ENCODE measurements at places on chromosomes 2 and 18.

- peak; percentile 67 for DNase-seq
Measured at GRCh38 chr18:57121542-57122112, 25.3 kb upstream of the BOD1L2 start.

DNA sequence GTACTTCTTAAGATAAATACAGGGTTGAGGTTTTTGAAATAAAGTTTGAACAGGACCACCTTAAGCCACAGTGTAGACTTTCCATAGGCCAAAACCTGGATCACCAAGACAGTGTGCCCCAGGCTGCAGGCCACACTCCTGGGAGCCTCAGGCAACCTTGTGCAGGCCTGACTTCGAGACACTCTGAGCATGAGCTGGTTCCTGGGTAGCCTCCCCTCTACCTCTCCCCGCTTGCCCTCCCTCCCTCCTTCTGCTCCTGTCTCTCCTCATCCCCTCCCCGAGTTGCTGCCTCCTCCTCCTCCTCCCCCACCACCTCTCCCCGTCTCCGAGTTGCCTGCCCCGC is 10.6 kb upstream of the PROC start:
- DNase-seq = no peak

DNA sequence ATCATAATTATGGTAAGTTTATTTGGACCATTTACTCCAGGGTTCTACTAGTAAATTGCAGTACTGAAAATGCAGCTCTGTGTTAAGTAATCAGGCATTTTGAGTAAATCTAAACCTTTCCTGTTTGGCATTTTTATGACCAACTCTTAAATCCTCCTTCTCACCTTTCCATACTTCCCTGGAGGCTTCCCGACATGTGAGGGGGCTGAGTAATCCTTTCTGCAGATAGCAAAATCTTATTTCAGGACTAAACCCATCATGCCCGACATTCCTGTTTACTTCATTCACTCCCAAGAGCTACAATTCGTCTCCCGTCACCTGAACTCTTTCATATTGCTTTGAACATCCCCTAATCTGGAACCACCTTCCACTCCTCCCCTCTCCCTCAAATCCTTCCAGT is 296.6 kb downstream of the IKZF2 start:
- no peak for DNase-seq

DNA sequence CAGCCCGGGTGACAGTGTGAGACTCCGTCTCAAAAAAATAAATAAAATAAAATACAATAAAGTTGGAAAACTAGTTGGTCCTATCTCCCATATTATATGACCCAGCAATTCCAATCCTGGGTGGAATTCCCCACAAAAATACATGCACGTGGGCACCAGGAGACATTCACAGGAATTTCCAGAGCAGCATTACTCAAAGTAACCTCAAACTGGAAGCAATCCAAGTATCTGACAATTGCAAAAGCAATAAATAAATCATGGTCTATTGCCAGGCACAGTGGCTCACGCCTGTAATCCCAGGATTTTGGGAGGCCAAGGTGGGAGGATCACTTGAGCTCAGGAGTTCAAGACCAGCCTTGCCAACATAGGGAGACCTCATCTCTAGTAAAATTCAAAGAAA is 101.2 kb upstream of the MAP4K4 start:
- no peak for DNase-seq

- DNase-seq = no peak
Measured at GRCh38 chr18:939166-939565, 34.5 kb downstream of the ADCYAP1 start.

DNA sequence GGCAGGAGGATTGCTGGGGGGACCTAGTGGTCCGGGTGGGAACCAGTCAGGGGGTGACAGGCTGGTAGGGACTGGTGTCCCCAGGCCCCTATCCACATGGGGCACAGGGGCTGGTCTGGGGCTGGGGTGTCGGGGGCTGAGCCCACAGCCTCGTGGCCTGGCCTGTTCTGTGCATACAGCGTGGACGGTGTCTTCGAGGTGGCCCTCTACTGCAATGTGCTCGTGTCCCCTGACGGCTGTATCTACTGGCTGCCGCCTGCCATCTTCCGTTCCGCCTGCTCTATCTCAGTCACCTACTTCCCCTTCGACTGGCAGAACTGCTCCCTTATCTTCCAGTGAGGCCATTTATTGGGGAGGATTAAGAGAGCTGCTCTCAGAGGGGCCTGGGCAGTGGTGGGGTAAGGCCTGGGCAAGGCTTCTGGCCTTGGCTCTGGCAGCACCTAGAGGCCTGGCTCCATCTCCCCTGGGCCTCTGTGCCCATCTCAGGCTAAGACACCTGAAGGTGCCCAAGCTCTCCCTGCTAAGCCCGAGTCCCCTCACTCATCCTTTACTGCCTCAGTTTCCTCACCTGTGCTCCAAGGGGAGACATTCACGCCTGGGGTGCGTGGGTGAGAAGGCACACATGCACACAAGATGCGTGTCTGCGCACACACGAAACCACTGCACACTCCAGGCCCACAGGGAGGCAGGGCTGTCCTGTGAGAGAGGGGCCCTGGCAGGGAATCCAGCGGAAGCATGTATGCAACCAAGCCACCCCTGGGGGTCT is 1.9 kb downstream of the CHRNG start:
- DNase-seq = no peak

- DNase-seq = no peak
Measured at GRCh38 chr2:210264282-210264681, 39.0 kb upstream of the ACADL start.

GRCh38 chr2:135257383-135258090 is 205.4 kb downstream of the RAB3GAP1 start:
- DNase-seq = no peak

GRCh38 chr2:73855526-73855925 is 26.8 kb downstream of the STAMBP start:
- no peak for DNase-seq

DNA sequence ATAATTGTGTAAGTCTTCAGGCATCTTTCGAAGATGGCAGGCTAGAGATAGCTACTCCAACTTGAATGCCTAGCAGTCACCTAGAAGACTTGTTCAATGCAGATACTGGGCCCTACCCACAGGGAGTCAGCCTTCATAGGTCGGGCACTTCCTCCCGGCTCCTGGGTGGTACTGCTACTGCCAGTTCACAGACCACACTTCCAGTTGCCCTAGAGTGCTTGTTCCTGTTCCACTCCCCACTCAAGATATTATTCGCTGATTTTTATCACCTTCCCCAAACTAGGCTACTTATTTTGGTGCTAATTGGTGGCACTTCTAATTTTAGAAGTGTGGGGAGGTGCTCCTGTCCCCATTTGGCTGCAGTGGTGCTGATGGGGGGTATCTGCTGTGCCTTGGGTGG is 34.2 kb downstream of the INPP4A start:
- no peak for DNase-seq

DNA sequence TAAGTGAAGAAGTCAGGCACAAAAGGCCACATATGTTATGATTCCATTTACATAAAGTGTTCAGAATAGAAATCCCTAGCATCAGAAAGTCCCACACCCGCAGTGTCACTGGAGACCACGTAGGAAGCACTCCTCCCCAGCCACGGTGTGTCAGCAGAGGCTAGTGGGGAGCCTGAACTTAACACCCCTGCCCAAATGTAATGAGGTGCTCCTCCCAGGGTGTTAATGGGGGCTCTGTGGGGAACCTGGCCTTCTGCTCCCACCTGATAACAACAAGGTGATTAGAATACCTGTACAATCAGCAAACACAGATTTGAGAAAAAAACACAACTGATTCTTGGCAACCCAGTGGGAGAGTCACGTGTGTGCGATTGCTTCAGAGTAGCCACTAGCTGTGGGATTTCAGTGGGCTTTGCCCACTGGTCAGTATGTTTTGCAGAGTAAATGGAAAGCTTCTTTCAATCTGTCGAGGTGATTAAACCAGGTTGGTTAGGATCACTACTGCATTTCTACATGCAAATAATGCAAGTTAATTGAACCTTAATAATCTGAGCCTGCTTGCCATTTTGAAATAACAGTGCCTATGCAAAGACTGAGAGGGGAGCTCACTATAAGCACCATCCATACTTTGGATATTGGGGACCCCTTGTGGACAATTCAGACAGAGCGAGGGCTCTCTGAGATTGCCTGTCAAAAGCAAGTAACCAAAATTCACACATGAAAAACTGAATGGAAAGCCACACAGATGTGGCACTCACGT is 20.6 kb upstream of the ATRAID start:
- peak; percentile 58 for DNase-seq

DNA sequence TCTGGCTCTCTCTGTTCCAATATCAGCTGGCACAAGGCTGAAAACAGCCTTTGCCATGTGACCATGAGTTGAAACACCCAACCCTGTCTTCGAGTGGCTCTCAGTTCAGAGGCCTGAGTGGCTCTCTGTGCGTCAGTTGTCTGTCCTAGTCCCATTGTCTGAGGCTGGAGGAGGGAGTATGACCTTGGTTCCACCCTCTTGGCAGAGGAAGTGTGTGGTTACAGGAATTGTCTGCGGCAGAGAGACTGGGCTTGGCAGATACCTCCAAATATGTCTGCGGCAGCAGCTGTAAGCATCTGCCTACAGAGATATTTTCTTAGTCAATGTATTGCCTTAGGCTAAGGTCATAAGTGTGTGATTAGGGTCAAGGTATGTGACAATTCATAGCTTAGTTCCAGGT is 32.6 kb downstream of the CNGA3 start:
- peak; percentile 31 for DNase-seq

DNA sequence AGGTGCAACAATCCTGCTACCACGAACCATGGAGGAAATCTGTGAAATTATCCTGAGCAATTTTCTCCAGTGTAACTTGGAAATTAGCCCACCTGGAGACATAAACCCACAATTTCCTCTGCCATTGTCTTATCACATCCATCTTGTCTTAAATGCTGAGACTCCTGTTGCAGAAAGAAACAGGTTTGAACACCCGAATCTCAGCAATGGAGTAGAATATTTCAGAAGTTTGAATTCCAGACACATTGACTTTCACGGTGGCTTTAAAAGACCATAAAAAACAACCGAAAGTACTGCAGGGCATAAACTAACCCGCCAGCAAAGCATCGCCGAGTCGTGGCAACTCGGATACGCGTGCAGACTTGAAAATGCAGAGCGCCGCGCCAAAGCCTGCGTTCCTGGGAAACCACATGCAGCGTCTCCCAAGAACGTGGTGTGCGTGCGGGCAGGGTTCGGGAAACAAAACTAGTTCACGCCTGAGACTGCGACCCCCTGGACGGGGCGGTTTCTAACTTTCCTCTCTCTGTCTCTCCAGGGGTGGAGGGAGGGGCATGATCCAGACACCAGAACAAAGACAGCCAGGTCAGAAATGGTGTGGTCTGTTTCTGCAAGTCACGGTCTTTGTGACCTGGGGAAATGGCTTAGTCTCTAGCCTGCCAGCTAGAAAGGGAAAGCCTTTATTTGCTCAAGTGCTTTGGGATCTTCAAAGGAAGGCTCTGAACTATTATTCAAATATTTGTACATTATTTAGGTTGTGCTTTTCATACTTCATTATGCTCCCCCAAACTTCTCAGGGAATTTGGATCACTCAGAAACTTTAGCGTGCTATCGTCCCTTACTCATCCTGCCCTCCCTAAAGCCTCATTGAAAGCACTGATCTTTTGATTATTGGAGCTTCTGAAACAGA is 26.9 kb upstream of the KCTD1 start:
- DNase-seq = peak; percentile 73

GRCh38 chr2:1743396-1744150 is 742 bp downstream of the PXDN start:
- DNase-seq = peak; percentile 75

DNA sequence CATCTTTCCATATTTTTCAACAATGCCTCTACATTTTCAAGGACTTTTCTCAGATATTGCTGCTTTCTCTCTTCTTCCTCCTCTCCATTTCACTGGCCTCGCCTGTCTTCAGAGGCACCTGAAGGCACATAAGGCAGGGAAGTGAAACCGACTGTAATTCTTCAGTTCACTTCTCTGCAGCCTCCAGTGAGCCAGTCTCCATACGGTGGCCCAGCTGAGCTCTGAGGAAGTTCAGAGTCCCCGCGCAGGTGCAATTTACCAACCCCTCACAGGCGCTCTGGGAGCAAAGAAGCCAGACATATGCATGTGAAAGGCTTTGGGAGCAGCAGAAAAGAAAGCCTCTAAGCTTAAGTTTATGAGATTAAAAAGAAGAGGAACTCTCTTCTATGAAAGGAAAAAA is 12.4 kb downstream of the KLHL14 start:
- DNase-seq = no peak

GRCh38 chr2:192123847-192124246 is 70.9 kb downstream of the TMEFF2 start:
- DNase-seq = no peak

GRCh38 chr18:5173236-5173635 is 23.8 kb downstream of the AKAIN1 start:
- no peak for DNase-seq

- DNase-seq = no peak
Measured at GRCh38 chr2:191350826-191351225, 105.6 kb downstream of the MYO1B start.

DNA sequence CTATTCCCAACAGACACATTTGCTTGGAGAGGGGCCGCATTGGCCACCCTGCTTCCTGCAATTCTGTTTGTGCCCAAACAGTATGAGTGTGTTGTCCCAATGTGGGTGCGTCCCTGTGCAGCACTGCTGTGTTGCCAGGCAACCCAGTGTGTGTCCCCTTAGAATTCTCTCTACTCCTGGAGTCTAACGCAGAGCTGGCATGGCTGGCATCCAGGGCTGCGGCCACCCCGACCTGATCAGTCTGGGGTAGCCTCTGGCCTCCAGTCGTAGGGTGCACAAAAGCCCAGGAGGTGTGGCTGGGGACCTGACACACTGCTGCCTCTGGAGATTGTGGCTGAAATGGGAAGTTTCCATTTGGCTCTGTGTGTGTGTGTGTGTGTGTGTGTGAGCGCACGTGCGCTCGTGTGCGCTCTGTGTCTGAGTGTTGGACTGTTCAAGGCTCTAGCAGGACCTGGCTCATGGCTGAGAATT is 48.0 kb downstream of the TEX44 start:
- DNase-seq = no peak

- no peak for DNase-seq
Measured at GRCh38 chr18:40555914-40556313, 1399.1 kb upstream of the PIK3C3 start.
